Mesenteric fat pad (tissue), 1 donor: ENCODE measurements at places on chromosomes 6 and 20. TPM values are rescaled to one million over a fixed set of nuclear protein-coding genes. Genes with fewer than 3 reads are reported as not detected.

DNA sequence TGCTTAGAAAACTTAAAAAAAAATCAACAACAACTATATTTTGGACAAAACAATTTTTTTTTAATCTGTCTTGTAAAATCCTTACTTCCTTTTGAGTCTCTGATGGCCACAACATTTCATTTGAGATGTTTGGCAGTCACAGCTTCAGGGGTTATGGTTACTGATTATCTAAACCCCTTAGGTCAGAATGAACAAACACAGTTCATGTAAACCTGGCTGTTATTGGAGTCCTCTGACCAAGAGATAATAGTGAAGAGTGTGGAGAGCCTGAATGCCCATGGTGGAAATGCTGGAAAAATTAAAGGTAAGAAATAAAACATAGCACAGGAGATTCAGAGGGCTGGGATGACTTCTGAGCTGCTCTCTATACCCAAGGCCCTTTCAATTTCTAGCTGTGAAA is 38.2 kb downstream of the TMX4 start:
- DNase-seq = no peak

GRCh38 chr6:84551797-84552196 is 212.6 kb downstream of the TBX18 start:
- DNase-seq = no peak

DNA sequence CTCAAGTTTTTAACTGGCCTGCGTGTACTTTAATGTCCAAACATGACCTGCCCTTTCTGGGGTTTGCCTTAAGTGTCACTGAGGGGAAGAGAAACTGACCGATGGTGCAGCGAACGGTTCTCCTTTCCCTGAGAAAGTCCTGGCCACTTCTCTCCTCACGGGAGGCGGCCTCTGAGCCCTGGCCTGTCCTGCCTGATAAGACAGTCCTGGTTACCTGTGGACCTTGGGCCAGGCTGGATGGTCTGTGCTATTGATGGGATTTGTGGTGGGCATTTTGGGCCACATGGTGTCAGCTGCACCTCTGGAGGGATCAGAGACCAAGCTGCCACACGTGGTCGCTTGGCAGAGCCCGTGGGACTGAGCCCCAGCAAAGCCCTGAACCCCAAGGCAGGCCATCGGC is 11.6 kb upstream of the NTSR1 start:
- DNase-seq = no peak

GRCh38 chr6:106216527-106216926 is 109.0 kb downstream of the ATG5 start:
- no peak for DNase-seq

DNA sequence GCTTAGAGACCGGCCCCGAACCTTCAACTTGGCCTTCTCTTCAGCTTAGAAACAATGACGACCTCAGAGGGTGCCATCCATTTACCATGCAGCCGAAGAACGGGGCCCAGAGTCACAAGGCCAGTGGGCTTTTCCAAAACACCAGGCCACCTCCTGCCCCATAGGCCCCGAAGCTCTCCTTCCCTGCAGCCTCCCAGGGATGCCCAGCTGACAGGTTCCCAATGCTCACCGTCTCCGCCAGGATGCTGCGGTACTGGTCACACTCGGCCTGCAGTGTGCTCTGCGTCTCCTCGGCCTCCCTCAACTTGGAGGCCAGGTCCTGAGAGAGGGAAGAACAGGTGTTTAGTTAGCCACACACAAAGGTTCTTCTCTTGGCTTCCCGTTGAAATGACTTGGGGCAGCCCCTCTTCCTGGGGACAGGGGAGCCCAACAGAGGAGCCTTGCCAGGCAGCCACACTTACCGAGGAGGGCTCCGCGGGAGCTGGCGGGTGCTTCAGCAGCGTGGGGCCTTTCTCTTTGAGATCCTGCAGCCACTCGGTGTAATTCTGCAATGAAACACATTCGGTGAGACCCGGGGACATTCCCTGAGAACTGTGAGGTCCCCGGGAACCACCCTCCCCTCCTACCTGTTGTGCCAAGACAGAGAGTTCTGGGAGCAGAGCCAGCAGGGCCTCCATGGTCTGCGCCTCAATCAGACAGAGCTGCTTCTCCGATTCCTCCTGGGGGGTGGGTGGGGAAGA is 51.5 kb downstream of the DSTN start:
- peak; percentile 67 for DNase-seq

- DNase-seq = no peak
Measured at GRCh38 chr6:8831366-8832152, 396.2 kb upstream of the SLC35B3 start.

DNA sequence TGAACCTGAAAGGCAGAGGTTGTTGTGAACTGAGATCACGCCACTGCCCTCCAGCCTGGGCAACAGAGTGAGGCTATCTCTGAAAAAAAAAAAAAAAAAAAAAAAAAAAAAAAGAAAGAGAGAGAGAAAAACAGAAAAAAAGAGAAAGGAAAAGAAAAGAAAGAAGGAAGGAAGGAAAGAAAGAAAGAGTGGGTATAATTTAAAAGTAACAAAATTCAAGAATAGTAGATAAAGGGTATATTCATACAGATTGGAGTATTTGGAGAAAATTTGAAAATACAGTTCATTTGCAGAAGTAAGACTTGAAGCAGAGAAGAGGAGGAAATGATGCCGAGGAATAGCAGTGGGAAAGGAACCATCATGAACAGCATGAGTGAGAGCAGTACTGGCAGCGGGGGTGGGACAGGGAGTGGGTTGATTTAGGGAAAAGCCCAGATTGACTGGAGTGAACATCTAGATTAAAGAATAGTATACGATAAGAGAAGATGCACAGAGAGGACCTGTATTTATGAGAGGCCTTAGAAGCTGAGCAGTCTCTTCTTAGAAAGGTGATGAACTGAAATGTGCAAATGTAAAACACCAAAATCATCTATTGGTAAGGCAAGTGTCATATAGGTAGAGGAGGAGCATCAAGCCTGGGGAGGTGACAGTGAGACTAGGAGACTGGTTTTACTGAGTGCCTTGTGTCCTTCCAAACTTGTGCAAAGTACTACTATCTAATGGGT is 17.8 kb upstream of the HLA-DRB1 start:
- no peak for DNase-seq

GRCh38 chr20:61517419-61517818 is 265.4 kb downstream of the CDH4 start:
- DNase-seq = no peak

GRCh38 chr6:64217721-64218620 is 582.4 kb downstream of the PHF3 start:
- no peak for DNase-seq

DNA sequence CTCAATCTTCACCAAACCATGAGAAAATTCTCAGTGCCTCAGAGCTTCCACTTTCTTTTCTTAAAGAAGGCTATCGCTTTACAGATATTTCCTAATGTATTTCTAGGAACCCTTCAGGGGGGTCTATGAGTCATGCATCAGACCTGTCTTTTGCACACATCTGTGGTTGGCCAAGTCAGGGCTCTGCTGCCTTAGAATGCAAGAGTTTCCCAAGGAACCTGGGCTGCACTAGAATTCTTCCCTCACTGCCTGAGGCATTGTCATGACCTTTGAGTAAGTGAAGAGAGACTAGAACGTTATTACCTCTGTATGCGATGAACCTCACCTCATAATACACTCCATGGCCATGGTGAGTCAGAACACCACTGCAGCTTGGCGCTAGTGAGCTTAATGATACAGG is 365.0 kb upstream of the ID4 start:
- no peak for DNase-seq

DNA sequence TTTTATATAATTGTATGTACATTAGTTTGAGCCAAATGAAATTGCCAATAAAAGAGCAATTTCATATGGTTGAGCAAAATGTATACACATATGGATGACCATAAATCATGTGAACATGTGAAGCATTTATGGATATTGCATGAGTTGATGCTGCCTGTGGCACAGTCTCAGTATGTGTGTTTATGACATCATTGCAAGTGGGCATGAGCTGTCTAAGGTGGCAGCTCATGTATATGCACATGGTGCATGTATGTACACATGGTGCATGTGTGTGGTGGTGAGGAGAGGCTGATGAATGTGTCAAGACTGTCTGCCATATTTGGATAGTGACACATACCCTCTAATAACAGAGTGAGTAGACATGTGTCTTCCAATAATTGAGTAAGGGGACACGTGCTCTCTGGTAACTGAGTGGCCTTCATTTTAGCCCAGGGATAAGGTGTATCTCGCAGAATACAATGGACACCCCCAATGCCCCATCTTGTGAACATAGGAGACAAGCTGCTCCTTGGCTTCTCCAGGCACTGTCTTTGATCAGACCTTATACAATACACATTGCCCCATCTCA is 208.8 kb downstream of the DHX35 start:
- no peak for DNase-seq

- DNase-seq = no peak
Measured at GRCh38 chr20:4671015-4671414, 50.7 kb upstream of the PRND start.

GRCh38 chr6:80254716-80255115 is 148.2 kb downstream of the BCKDHB start:
- DNase-seq = no peak

DNA sequence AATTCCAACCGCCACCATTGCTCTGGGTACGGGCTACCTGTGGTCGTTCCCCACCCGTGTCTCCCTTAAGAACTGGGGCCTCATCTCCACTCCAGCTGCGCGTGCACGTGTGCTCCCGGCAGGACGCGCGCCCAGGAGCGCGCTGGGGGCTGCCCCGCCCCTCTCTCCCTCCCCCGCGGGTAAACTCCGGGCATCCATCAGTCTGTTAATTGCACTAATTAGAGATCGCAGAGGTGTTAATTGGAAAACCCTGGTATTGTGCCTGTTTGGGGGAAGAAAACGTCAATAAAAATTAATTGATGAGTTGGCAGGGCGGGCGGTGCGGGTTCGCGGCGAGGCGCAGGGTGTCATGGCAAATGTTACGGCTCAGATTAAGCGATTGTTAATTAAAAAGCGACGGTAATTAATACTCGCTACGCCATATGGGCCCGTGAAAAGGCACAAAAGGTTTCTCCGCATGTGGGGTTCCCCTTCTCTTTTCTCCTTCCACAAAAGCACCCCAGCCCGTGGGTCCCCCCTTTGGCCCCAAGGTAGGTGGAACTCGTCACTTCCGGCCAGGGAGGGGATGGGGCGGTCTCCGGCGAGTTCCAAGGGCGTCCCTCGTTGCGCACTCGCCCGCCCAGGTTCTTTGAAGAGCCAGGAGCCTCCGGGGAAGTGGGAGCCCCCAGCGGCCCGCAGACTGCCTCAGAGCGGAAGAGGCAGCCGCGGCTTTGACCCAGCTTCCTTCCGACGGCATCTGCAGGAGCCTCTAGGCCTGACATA is 14.4 kb downstream of the FOXP4 start:
- DNase-seq = no peak

DNA sequence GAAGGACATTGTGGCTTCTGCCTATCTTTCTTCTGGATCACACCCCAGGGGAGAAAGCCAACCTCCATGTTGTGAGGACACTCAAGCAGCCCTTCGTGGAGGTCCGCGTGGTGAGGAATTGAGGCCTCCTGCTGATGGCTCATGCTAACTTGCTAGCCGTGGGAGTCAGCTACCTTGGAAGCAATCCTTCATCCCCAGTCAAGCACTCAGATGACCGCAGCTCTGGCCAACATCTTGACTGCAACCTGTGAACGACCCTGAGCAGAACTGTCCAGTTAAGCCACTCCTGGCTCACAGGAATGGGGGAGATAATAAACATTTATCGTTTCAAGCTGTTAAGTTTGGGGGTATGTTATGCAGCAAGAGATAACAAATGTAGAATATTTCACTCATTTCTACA is 10.9 kb upstream of the CNKSR3 start:
- no peak for DNase-seq

- DNase-seq = no peak
Measured at GRCh38 chr20:51446656-51447055, 95.9 kb downstream of the NFATC2 start.

- DNase-seq = no peak
Measured at GRCh38 chr6:45643126-45643525, 265.4 kb upstream of the SUPT3H start.

GRCh38 chr6:138240476-138241245 is 22.4 kb upstream of the PBOV1 start:
- DNase-seq = no peak

- DNase-seq = no peak
Measured at GRCh38 chr6:104226790-104227446, 632.8 kb downstream of the HACE1 start.

GRCh38 chr6:5938934-5939333 is 67.8 kb downstream of the NRN1 start:
- DNase-seq = no peak

- DNase-seq = no peak
Measured at GRCh38 chr20:18254615-18255014, 33.7 kb upstream of the ZNF133 start.

DNA sequence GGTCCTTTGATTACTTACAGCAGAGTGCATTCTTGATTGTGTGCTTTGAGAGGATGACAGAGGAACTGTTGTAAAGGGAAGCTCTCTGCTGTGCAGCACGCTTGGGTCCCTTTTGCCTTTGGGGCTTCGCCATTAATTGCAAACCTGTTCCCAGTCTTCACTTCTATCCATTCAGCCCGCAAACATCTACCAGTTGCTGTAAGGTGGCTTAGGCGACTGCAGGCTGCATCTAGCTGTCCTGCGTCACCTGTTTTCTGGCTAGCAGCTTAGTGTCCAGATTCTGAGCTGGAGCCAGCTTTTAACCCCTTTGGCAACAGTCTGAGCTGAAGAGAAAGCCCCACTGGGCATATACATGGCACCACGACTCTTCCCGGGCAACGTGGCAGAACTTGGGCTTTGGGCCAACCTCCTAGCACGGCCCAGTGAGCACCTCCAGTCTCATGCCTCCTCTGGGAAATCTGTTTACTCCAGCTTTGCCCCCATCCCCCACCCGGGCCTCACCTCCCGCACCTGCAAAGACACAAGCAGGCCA is 2.5 kb upstream of the FASTKD5 start:
- DNase-seq = peak; percentile 49

GRCh38 chr6:149782337-149782736 is 32.8 kb downstream of the PCMT1 start:
- DNase-seq = no peak

GRCh38 chr20:32110173-32110704 is 725 bp downstream of the TM9SF4 start:
- no peak for DNase-seq

GRCh38 chr6:15442467-15442866 is 196.6 kb downstream of the JARID2 start:
- DNase-seq = no peak

- no peak for DNase-seq
Measured at GRCh38 chr6:121216928-121217327, 117.4 kb downstream of the TBC1D32 start.

GRCh38 chr20:24994470-24995368 is 2.2 kb upstream of the APMAP start:
- peak; percentile 89 for DNase-seq

- DNase-seq = no peak
Measured at GRCh38 chr20:51886341-51886740, 84.0 kb upstream of the SALL4 start.

DNA sequence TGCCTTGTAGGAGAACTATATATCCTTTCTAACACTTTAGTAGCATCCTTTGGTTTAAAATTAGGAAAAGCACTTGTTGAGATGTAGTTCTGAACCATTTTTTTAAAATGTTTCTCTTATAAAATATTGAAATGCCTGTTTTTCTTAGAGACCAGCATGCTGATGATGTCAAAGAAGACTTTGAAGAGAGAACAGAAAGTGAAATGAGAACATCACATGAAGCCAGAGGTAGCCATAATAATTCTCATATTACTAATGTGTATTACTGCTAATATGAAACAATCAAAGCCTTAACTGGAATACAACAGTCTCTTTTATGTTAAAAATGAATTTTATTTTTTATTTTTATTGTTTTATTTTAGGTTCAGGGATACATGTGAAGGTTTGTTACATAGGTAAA is 102.0 kb downstream of the SAMD3 start:
- no peak for DNase-seq

Gene CTAGE9
- not detected for total RNA-seq

Gene CST4
- not detected for total RNA-seq

Gene SLC22A16
- 1.4 TPM for total RNA-seq

Gene TEAD3
- total RNA-seq = 25.3 TPM

Gene PRIM2
- total RNA-seq = 8.4 TPM
